ENCODE measurements at places on chromosomes 12 and 14. TPM values are rescaled to one million over a fixed set of nuclear protein-coding genes. Genes with fewer than 3 reads are reported as not detected.

CACNA2D4 gene
- total RNA-seq: 0.60 TPM

CLEC4D gene
- not detected for total RNA-seq

TEX22 gene
- total RNA-seq: 0.09 TPM

GPR84 gene
- total RNA-seq: under 0.01 TPM

KRT72 gene
- not detected for total RNA-seq

KRT74 gene
- total RNA-seq: not detected

TAS2R9 gene
- 0.11 TPM for total RNA-seq

SYNDIG1L gene
- not detected for total RNA-seq

FOXA1 gene
- total RNA-seq: not detected

KITLG gene
- total RNA-seq: 6.5 TPM

PFKM gene
- 34.7 TPM for total RNA-seq

NRIP2 gene
- not detected for total RNA-seq

EPS8 gene
- total RNA-seq: 14.7 TPM

SERPINA12 gene
- total RNA-seq: not detected

ACVRL1 gene
- total RNA-seq: 263 TPM

FGF23 gene
- not detected for total RNA-seq

SP1 gene
- total RNA-seq: 36.9 TPM

TCL1B gene
- total RNA-seq: not detected

IQSEC3 gene
- total RNA-seq: under 0.01 TPM

ADAM21 gene
- total RNA-seq: under 0.01 TPM

EIF2S1 gene
- 189 TPM for total RNA-seq

All from dermis lymphatic vessel endothelial cell (primary cell).